ENCODE measurements at places on chromosomes 5 and 9.

- no peak for DNase-seq
Measured at GRCh38 chr5:148455185-148455584, 71.4 kb downstream of the FBXO38 start.

- DNase-seq: no peak
Measured at GRCh38 chr9:4883326-4883873, 90.7 kb downstream of the RCL1 start.

GRCh38 chr9:33506626-33507370, 17.3 kb upstream of the ANKRD18B start:
- no peak for DNase-seq

DNA sequence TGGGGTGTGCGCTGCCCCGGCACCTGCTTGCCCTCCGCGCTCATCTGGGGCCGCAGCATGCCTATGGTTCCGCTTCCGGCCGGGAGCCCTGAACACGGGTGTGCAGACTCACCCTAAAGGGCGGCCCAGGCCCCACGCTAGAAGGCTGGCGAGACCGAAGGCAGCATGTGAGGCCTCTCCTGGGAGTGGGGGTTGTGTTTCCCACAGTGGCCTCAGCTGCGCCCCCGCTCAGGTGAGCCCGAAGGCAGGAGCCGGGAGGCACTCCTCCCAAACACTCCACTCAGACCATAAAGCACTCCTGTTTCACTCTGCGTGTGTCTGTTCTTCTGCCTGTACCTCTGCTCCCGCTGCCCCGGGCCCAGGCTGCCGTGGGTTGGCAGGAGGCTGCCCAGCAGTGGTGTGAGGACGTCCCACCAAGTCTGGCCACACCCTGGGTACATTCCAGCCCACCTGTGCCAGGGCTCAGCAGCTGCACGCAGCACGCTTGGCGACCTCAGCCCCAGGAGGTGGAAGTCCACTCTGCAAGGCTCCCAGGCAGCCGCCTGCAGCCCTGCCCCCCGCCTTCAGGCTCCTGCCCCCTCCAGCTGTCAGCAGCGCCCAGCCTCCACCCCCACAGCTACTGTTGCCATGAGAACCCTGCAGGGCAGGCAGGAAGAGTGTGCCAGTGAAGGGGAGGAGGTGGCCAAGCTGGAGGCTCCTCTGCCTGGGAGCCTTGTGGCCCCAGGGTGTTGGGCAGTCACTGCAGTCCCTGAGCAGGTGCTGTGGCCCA, 1.2 kb upstream of the AJM1 start:
- peak; percentile 93 for DNase-seq

DNA sequence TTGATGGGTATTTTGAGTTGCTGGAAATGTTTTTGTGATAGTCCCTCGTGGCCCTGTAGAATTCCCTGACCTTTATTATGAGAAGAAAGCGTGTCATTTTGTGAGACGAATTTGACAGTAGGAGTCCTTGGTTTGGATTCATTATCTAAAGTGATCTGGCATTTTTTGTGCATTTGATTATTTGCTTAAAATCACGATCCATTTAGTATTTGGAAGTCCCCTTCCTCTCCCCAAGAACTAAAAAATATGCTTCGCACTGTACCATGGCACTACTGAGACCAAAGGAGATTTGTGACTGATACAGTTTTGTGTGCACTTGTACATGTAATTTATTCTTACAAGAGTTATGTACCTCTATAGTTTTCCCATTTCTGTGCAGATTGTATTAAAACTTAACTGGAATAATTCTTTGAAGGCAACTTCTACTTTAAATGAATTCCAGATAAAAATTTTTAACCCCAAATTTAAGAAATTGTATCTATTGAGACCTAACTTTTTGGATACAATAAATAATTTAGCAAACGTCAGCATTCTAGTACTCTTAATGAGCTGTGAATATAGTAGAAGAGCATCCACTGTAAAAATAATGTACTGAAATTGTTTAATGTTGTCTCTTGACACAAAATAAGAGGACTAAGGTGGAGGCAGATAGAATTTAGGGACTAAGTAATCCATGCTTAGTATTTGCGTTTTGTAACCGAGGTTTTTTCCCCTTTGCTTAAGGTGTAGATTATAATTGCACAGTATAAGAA, 2.1 kb downstream of the MAP3K1 start:
- DNase-seq: no peak
